ENCODE measurements at places on chromosomes 2 and 18.

- DNase-seq: no peak
Measured at GRCh38 chr18:39485696-39486095, 1920.1 kb upstream of the CELF4 start.

GRCh38 chr2:42935692-42936671 is 143.6 kb upstream of the HAAO start:
- DNase-seq: no peak

DNA sequence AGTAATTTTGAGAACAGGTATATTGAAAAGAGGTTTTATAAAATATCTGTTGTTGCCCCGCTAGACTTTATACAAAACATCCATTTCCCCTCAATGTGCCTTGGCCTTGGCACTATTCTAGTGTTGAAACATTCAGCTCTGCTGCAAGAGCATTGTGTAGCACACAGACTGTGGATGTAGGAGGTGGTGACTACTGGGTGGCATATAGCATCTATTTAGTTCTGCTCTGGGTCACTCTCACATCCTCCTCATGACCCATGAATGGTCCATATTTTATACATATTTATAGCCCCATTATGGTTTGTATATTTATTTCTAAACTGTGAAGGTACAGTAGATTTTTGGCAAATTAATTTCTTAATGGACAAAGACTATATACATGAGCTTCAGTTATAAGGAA is 1022.0 kb upstream of the CELF4 start:
- DNase-seq: no peak

DNA sequence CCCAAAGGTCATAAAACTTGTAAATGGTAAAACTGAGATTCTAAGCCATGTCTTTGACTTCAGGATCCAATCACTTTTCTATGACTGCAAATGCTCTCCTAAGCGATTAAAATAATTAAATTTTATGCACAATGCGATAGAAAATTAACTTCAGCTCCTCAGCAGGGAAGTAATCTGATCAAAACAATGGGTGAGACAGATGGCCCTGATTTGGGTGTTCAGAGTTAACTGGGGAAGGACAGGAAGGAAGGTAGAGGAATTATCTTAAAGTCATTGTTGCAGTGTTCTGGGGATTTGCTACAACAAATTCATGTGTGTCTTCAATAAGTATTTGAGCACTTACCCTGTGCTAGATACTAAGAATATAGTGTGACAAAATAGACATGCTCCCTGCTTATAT is 446.0 kb upstream of the MEX3C start:
- DNase-seq: no peak

GRCh38 chr2:187710791-187711521 is 156.7 kb upstream of the TFPI start:
- no peak for DNase-seq

DNA sequence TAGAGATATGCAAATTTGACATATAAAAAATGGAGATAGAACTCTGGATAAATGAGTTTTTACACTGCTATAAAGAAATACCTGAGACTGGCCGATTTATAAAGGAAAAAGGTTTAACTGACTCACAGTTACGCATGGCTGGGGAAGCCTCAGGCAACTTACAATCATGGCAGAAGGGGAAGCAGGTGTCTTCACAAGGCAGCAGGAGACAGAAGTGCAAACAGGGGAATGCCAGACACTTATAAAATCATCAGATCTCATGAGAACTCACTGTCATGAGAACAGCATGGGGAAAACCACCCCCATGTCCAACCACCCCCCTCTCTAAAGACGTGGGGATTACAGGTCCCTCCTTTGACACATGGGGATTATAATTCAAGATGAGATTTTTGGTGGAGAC is 1540.2 kb upstream of the SLC39A10 start:
- no peak for DNase-seq

DNA sequence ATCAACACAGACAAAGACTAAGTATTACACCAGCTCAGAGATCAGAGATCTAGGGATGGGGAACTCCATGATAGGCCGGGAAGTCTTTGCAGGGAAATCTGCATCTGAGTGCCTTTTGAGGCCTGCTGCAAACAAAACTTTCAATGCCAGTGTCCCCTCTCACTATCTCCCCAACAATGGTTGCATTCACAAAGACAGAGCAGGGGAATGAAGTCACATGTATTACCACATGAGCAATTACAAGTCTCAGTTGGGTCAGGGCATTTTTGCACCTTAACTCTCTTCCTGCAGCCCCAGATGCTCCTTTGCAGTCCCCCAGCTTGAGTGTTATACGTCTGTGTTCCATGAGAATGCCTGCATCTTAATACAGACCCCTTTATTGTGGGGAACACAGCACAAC is 1.8 kb upstream of the RNF144A start:
- no peak for DNase-seq

GRCh38 chr18:11256251-11256650 is 106.9 kb upstream of the PIEZO2 start:
- no peak for DNase-seq

DNA sequence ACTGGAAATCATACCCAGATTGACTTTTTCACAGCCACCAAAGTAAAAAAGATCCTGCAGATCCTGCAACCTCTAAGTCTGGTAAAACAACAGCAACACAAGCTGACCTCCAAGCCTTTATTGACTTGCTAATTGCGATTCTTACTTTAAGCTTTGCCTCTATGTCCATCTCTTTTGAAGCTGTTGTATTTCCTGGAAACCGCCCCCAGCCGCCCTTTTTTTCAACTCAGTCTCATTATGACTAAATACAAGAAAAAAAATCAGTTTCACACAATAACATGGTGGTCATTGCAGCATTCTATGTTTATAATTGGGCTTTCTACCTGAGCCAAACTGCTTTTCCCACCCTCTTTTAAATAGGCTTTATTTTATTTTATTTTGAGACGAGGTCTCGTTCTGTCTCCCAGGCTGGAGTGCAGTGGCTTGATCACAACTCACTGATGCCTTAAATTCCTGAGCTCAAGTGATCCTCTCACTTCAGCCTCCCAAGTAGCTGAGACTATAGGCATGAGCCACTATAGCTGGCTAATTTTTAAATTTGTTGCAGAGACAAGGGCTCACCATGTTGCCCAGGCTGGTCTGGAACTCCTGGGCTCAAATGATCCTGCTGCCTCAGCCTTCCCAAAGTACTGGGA is 76.2 kb downstream of the MOGAT1 start:
- DNase-seq: no peak

GRCh38 chr18:58290116-58290695 is 246.2 kb downstream of the NEDD4L start:
- no peak for DNase-seq

DNA sequence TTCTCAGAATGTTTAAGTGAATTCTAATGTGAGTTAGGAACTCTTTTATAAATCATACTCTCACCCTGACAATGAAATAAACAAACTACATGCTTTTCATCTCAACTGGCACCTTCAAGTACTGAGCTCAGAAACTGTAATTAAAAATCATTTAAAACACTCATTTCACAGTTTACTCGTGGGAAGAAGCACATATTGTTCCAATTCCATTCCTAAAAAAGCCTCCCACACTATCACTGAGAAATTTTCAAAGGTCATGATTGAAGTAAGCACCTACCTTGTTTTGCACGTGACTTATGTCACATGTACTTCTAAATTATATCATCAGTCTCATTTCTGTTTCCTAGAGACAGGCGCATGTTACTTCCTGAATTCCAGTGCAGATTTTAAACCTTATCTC is 678.1 kb upstream of the SLC8A1 start:
- DNase-seq: no peak

DNA sequence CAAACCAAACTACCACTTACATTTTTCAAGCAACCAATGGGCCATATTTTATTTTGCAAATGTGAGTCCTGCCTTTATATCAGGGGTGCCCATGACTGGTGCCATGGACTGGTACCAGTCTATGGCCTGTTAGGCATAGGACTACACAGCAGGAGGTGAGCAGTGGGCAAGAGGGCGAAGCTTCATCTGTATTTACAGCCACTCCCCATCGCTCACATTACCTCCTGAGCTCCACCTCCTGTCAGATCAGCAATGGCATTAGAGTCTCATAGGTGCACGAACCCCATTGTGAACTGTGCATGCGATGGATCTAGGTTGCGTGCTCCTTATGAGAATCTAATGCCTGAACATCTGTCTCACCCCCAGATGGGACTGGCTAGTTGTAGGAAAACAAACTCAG is 53.6 kb downstream of the CCDC68 start:
- DNase-seq: no peak

- DNase-seq: no peak
Measured at GRCh38 chr18:51337406-51337805, 139.9 kb upstream of the MEX3C start.

DNA sequence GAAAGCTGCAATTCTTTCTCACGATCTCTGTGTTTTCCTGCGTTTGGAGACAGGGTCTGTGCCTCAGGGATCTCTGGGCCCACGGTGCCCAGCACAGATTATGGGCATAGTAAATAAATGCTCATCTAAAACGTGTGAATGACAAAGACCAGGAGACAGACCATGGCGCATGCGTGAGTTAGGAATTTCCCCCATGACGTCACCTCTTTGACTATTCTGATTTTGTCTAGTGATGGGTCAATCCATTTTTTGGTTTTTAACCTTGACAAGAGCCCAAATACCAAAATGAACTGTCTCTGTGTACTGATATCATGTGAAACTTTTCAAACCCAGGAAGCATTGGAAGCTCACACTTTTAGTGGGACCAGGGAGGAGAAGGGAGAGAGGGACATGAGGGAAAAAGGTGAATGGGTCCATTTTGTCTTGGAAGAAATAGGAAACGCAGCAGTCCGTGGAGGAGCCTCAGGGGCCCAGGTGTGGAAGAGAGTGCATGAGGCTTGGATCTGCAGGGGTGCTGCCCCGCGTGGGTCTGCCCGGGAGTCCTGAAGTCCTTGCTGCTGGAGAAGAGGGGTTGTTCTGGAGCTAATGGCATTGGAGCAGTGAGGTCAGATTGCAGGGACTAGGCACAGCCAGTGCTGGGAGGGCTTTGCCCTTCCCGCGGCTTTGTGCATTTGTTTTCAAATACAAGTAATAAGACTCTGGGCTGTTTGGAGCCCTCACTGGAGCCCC is 172.2 kb downstream of the ASB1 start:
- no peak for DNase-seq

DNA sequence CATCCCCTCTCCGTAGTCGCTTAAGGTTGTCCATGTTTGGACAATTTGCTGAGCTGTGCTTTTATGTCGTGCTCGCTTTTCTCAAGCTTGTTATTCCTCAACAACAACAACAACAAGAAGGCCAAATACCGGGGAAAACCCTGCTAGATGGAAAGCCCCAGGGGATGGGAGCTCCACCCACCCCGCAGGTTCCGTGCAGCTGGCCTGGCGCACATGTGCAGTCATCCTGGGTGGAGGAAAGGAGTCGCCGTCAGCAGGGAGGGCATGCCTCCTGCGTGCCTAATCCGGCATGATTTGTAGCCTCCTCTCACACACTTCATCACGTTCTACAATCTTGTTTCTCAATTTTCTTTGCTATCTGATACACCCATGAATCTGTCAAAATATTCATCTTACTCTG is 87.4 kb upstream of the SALL3 start:
- no peak for DNase-seq

GRCh38 chr2:217279556-217279955 is 419.7 kb upstream of the TNP1 start:
- no peak for DNase-seq

GRCh38 chr2:239238839-239239606 is 161.8 kb downstream of the HDAC4 start:
- DNase-seq: no peak

- DNase-seq: no peak
Measured at GRCh38 chr18:75247611-75248421, 37.2 kb downstream of the TSHZ1 start.

- no peak for DNase-seq
Measured at GRCh38 chr2:239721991-239722759, 303.0 kb downstream of the NDUFA10 start.

DNA sequence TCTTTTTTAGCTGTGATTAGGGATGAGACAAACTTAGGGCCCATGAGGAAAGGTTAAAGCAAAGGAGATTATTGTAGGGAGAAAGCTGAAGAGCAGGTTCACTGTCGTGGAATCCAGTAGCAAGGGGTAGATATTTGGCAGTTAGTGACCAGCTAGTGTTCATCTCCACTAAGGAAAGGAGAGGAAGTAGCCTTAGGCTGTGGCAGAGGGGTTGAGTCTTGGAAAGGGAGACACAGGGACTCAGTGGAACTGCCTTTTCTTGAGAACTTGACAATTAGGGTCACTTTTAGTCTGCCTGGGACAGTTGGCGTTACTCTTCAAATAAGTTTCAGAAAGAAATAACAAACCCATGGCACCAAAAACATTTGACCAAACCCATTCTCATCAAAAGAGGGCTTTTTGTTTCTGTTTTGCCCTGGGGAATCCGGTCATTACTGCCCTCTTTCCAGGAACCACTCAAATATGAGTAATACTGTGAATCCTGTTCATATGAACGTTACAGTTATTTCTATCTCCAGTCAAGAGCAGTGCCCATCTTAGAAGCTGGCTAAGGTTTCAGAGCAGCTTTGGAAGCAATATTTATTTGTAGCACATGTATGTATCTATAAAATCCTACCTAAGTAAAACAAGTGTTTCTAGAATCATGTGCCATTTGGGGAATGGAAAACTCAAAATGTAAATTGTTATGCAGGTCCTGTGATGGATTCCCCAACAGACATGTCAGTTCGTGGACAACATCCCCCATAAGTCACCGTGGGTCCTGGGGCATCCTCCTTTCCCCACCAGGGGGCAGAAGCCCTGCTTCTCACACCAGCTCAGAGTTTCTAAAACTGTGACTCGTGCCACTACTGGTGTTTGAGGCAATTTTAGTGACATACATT is 77.3 kb upstream of the PHLPP1 start:
- peak; percentile 17 for DNase-seq

DNA sequence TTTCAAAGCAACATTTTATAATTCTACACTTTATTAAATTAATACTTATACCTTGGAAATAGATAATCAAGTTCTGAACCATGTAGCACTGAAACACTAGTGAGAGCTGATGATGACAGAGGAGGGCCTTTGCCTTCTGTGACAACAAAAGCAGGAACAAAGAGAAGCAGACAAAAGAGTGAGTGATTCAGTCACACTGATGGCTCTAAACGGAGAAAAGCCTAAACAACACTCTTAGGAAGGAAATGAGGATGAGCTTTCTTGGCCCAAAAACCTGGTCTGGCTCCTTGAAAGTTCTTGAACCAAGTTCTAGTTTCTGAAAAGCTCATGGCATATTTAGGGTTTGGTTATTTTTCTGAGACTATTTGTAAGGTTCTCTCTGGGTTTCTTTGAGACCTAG is 271.9 kb downstream of the DPP10 start:
- DNase-seq: no peak

DNA sequence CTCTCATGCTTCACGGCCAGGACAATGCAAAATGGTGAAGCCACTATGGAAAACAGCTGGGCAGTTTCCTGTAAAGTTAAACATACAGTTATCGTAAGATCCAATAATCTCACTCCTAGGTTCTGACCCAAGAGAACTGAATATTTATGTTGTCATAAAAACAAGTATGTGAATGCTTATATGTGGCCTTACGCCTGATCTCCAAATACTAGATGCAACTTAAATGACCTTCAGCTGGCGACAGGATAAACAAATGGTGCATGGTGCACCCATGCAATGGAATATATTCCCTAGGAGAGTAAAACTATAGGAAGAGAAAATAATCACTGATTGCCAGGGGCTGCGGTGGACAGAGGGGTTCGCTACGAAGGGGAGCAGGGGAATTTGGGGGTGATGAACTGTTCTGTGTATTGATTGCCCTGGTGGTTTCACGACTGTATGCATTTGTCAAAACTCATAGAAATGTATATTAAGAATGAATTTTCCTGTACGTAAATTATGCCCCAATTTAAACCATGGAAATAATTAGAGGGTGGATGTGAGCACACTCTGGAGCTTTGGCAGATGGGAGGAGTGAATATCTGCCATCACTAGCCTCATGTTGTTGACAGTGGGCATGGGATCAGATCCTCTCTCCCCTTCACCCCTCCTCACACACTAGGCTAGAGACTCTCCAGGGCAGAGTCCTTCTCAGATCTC is 100.8 kb upstream of the MYCN start:
- DNase-seq: no peak

All from T-helper 9 cell (primary cell).